Stimulated activated CD8-positive, alpha-beta memory T cell treated with anti-CD3 and anti-CD28 coated beads, Interleukin-7, amount 100 ng/mL, for 1 hour (primary cell): ENCODE measurements at places on chromosomes 12 and 14.

DNA sequence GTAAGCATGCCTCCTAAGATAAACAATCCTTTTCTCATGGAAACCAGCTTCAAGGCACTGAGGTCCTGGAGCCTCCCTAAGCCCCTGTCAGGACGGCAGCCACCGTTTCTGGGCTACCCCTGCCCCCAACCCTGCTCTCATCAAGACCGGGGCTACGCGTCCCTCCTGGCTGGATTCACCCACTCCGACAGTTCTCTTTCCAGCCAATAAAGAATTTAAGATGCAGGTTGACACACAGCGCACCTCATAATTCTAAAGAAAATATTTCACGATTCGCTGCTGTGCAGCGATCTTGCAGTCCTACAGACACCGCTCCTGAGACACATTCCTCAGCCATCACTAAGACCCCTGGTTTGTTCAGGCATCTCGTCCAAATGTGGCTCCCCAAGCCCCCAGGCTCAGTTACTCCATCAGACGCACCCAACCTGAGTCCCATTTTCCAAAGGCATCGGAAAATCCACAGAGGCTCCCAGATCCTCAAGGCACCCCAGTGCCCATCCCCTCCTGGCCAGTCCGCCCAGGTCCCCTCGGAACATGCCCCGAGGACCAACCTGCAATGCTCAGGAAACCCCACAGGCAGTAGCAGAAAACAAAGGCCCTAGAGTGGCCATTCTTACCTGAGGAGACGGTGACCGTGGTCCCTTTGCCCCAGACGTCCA, 336.3 kb downstream of the TMEM121 start:
- DNase-seq = no peak

DNA sequence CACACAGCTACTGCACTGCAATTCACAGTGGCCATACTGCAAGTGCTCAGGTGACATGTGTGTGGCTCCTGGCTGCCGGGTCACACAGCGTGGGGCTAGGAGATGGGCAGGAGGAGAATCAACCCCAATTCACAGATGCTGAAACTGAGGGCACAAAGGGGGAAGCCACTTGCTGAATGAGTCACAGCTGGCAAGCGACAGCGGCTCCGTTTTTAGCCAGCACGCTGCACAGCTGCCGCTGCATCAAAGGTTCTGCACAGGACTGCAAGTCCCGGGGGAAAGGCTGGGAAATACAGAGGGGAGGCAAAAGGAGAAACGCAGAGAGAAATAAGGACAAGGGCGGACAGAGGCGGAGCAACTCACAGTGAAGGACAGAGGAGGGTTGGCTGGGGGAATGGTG, 57.9 kb downstream of the KDM2B start:
- DNase-seq = no peak

DNA sequence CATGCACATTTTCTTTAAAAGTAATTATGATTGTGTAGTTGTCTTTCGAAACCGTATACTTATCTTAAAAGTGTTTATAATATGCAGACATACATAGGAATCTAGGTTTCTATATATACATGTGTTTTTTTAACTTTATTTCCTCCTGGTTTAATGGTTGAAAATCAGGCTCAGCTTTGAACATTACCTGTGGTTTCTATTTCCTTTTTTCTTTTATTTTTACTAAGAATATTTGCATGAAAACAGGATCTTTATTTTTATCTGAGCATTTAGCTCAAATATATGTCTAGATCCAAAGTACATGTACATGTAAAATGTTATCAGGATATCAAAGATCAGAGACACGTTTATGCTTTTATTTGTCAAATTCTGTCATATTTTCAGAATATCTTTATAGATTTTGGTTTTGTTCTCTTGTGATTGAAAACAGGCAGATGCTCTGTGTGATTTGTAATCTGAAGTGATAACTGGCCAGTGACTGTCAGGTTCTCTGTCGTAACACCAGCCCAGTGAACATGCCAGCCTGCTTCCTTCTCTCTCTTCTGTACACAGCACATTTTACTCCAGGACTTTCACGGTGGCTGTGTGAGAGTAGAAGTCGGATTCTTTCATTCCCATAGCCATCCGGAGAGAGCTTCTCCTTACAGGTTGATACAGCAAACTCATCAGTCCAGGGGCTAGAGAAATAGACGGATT, 13.7 kb downstream of the TCTN1 start:
- DNase-seq = no peak

- DNase-seq = no peak
These were observed 670.8 kb upstream of the FLRT2 start for GRCh38 chr14:84859116-84859515.

DNA sequence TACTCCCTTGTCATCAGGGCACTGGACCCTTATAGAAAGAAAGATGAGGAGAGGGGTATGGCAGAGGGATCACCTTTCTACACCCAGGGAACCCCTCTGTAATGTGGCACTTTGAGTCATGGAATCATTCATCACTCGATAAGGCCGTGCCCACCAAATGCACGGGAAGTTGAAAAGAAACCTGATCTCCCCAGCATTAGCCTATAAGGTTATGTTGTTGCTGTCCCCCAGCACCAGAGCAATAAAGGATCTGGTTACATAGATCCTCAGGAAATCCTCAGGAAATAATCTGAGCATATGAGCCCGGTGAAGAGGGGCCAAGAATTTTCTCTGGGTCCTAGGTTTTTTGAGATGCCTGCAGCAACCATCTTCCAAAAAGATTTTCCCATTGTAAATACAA, 148.8 kb upstream of the CRY1 start:
- no peak for DNase-seq

DNA sequence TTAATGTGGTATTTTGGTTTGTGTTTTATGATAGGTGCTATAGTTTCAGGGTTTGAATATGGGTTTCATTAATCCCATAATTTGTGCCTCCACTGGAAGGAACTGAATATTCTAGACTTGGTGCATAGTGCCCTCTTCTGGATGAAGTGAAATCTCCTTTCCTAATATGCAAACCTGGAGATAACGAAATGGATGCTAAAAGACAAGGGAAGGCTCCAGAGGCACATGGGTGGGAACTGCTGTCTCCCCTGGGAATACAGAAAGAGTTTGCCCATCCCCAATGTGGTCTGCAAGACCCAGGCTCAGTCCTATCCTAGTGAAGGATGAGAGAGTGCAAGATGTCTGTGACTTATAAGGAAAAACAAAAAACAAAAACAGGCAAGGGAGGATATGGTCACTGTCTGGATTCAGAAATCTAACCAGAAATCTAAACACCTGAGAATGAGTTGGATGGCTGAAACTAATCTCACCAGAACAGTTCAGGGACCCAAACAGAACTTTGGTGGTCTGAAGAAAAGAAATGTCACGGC, 142.3 kb upstream of the TMPO start:
- no peak for DNase-seq

GRCh38 chr14:23697680-23698079, 61.5 kb downstream of the DHRS2 start:
- DNase-seq = no peak

DNA sequence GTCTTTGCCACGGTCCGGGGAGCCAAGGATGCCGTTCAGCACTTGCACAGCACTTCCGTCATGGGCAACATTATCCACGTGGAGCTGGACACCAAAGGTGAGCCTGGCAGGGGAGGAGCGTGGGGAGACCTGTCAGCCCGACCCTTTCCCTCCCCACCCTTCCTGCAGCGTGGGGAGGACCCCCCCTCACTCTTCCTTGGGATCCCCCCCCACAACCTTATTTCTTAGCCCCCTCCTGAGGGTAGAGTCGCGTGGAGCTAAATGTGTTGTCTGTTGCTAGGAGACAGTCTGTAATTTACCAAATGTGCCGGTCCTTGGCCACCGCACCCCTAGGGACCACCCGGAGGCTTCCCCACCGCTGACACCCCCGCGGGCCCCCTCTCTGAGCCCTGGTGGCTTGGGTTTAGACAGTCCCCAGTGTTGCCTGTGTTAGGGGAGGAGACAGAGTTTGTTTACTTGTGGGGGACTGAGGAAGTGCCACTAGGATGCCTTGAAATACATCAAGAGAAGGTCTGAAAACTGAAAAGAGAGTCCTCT, 2.3 kb downstream of the SETD1B start:
- DNase-seq = no peak

- no peak for DNase-seq
These were observed 11.3 kb upstream of the USP15 start for GRCh38 chr12:62248873-62249272.

DNA sequence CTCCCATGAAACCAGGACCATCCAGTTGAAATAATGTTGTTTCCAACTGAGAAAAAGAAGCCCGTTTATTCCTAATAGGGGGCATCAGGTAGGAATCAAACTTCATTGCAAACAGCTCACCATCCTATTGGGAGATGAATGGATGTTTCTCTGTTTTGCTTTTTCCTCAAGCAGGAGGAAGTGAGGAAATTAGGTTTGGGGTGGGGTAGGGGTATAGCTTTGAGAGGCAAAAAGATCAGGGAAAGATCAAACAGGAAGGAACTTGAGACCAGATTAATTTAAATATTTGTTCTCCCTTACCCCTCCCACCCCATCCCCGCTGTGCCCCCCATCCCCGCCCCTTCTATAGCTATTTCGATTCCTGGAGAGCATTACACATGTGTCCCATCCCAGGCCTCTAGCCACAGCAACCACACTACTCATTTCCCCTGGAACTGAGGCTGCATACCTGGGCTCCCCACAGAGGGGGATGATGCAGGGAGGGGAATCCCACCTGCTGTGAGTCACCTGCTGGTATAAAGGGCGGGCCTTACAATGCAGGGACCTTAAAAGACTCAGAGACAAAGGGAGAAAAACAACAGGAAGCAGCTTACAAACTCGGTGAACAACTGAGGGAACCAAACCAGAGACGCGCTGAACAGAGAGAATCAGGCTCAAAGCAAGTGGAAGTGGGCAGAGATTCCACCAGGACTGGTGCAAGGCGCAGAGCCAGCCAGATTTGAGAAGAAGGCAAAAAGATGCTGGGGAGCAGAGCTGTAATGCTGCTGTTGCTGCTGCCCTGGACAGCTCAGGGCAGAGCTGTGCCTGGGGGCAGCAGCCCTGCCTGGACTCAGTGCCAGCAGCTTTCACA, at the start of gene IL23A:
Gene IL23A (plus strand): TSS at position 577 of the 850 bp plus-strand sequence. CDS start 161 bp downstream, at position 738.
- peak; percentile 63 for DNase-seq

DNA sequence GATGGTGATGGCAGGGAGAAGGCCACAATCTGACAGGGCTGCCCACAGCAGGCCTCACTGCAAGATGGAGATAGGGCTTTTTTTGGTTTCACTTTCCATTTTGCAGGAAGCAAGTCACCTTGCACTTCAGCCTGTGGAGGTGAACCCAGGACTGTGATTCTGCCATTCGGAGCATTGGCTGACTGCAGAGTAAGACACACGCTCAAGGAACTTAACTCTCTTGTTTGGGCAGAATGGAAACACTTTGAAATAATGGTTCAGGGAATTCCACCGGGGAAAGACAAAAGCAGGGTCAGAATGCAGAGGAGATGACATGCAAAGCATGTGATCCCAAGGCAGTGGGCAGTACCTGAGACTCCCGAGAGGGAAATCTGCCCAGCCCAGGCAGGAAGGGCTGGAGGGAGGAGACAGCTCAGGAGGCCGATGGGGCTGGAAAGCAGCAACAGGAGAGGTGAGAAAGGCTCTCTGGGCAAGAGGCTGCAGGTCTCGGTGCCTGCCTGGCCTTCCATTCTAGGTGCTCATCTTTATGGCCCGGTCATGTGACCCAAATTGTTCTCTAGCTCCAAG, 58.7 kb upstream of the PRMT8 start:
- DNase-seq = no peak

DNA sequence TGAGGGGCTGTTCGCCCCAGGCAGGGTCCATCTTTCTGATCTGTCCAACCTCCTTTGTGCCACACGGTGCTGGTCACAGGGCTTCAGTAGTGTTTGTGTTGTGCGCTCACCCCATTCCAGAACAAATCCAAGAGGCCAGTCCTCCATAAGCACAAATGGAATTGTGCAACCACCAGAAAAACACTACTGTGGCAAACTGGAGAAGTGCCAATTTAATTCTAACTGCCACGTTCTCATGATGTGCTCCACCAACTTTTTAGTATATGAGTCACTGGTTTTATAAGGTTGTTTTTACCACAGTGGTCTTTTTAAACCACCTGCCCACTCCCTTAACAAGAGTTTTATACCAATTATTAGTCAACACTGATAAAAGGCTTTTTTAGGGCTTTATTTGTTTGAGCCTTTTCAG, 380.2 kb downstream of the NAV3 start:
- DNase-seq = no peak

DNA sequence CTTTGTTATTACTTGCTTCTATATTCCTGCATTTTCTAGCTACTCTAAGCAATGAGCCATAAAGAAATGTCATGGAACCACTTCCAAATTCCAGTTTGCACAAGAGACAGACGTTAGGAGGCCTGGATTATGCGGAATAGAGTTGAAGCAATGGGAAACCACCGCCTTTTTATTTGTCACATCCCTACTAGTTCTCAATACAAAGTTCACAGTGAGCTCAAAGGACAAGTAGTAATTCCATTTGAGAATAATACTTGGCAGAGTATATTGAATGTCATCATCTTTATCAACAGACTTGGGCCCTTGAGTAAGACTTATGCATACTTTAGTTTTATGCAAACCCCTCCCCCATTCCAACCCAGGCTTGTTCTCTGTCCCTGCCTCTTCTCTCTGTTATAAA, 3.7 kb upstream of the SLC15A5 start:
- DNase-seq = no peak

DNA sequence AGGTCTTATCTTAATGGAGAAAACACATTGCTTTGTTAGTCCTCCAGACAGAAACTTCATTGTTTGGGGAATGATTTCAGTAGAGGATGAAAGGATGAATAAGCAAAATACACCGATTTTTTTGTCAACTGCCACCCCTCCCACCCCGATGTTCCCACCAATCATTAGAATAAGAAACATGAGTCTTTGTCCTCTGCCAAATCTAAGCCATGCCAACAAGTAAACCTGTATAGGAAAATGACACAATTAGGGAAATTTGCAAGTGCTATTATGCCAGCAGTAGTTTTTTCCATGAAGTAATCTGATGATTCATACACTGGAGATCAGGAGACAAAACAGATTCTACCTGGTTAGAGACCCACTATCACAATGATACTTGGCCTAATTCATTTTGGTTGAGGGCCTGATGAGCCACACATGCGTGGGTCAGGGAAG, 35.9 kb downstream of the FLRT2 start:
- no peak for DNase-seq

- DNase-seq = no peak
These were observed 271.6 kb downstream of the LRFN5 start for GRCh38 chr14:41878321-41878720.

DNA sequence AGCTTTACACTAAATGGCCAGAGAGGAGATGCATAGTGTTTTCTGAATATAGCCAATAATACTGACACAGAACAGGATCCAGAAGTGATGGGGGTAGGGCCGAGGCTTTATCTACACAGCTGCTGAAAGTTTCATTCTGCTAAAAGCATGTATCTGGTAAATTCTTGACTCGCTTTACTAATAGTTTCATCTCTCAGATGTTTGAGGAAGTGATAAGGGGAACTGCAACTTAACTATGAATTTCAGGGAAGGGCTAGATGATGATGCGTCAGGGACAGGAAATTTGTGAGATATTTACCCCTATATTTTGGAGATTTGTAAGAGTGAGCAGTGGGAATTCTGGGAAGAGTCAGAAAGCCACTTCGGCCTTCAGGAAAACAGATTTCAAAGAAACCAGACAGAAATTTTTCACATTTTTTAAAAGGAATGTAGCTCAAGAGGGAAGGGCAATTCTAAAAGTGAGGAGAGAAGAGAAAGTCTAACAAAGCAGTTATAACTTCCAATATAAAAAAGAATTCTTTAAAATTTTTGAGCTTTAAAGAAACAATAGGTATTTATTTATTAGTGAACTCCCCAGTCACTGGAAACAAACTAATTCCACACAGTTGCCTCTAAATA, 243.1 kb downstream of the BCAT1 start:
- no peak for DNase-seq
